Right hindlimb (tissue), 1 donor: ENCODE measurements at places on chromosomes 6 and 20.
A peak's percentile ranks its signal among the peaks of the same experiment; 100 is the strongest.

DNA sequence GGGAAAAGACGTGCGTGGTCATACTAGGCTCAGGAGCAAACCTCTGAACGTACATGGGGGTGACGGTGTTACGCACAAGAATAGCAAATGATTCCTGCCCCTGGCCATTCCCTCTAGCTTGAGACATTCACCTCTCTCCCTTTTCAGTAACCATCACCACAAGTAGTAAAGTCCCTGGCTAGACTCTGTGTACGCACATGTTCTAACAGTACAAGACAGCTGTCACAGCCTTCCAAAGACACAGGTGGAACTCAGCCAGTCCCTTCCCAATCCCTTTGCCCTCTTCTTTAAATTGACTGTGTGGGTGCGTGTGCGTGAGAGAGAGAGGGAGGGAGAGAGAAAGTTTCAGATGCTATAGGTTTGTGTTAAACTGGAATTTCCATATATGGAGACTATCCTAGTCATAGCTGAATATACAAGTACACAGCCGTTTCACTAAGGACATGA is 67.3 kb downstream of the LY86 start:
- no peak for DNase-seq

GRCh38 chr6:97066056-97066455 is 141.5 kb downstream of the KLHL32 start:
- no peak for DNase-seq

DNA sequence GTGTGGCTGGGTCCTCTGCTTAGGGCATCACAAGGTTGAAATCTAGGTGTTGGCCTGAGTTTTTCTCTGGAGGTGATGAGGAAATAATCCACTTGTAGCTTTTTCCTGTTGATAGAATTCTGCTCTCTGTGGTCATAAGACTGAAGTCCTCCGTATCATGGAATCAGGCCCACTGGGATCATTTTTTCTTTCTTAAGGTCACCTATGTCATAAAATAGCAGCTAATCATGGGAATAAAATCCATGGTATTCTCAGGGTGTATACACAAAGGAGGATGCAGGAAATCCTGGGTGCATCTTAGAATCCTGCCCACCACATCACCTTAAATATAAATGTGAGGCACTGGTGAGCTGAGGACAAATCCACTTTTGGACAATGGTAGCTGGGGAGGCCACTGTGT is 72.7 kb downstream of the PRDM1 start:
- DNase-seq, result no peak

DNA sequence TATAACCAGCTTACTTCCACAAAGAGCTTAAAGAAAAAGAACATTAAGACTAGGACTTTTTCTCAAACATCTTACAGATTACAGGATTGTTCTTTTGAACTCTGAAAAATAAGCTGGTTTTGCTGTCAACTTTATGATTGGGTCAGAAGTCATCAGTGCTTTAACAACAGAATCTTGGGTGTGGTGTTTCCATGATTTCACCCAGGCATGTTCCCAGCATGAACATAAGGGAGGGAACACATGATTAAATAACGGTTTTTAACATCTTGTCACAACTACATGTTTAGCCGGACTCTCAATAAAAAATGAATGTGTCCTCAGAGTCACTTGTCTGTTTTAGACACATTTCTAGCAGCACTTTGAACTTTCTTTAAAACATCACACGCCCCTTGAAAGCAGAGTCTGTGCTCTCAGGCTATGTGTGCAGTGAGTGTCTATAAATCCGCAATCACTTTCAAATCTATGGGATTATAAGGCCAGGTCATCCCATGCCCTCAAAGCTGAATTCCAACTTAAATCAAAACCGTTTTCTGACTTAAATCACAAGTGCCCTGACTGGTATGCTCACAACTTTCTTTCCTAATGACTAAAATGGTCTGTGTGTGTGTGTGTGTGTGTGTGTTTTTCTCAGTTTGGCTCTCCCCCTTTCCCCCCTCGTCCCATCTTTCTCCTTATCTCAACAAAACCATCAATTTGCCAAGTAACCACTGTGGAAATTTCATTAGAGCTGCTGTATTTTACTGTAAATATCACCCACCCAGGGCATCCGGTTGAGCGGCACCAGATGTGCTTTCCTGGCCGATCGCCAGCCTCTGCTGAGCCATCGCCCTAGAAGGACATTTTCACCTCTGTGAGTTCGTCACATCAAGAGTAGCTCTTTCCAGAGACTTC is 216.8 kb upstream of the DTNBP1 start:
- DNase-seq, result peak; percentile 73

DNA sequence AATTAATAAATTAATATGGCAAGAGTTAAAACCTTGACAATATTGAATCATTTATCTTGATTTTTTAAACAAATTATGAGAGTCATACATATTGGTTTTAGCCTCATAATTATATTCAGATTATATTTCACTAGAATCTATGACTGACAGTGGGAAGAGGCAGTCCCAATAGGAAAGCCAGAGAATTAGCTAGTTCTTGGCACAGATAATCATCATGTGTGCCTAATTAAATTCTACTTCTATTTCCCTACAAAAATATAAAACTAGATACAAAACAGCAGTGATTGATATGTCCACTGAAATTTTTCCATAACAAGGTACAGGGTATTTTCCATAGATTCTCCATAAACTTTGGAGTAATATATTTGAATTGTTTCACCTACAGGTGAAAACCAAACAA is 38.6 kb downstream of the COL9A1 start:
- DNase-seq, result no peak

GRCh38 chr6:143570147-143570853 is 58.8 kb upstream of the FUCA2 start:
- no peak for DNase-seq

DNA sequence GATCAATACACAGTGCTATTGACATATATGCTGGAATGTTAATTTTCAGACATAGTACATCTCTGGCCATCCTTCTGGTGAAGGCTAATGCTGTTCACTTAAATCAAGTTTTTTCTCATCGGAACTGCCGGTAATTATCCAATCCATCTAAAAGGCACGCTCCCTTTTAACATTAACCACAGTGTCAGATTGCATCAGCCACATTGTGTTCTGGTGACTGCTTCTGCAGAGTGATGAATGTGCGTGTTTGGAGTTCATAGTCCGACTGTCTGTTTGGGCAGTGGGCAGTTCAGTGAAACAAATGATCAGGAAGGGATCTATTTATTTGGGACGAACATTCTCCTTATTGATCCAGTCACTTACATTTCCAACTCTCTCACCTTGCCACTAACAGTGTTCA is 49.5 kb downstream of the SOBP start:
- DNase-seq, result no peak

- no peak for DNase-seq
Measured at GRCh38 chr6:127186889-127187288, 68.4 kb downstream of the RSPO3 start.

DNA sequence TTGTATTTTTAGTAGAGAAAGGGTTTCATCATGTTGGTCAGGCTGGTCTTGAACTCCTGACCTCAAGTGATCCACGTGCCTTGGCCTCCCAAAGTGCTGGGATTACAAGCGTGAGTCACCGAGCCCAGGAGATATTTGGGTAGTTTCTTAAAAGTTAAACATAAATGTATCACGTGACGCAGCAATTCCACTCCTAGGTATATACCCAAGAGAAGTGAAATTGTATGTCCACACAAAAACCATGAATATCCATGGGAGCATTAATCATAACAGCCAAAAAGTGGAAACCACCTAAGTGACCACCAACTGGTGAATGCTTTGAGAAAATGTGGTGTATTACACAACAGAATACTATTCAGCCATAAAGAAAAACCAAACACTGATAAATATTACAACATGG is 164.8 kb downstream of the MRPL14 start:
- no peak for DNase-seq

DNA sequence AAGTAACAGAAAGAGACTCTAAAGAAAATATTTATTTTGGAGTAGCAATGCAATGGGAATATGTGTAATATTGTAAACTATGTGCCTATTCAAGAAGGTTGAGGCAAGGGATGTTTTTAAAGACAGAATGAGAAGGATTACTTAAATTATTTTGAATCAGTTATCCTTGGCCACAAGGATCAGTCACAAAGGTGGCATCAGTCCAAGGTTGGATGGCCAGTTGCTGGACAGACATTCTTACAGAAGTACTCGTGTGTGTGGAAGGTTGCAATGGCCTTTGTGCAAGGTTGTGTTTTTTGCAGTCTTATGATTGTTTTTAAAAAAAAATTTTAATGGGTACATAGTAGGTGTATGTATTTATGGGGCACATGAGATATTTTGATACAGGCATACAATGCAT is 2.0 kb downstream of the QRSL1 start:
- DNase-seq, result no peak

GRCh38 chr6:169365567-169366257 is 112.1 kb upstream of the THBS2 start:
- DNase-seq, result no peak

DNA sequence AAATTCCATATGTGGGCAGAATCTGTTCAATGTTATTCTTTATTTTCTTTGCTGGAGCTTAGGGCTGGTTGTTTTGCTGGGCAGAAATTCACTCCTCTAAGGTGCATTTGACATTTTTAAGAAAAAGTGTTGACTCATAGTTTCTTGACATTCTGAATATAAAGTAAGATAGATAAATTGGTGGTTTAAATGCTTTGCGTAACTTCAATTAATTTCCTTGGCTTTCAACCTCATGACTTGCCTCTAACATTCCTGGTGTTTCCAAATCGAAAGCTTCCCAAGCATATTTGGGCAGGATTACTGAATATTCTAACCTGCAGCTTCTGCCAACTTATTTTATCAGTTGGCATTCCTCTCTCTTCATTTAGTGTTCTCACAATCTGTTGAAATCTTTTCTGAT is 718.7 kb upstream of the ADGRB3 start:
- no peak for DNase-seq

DNA sequence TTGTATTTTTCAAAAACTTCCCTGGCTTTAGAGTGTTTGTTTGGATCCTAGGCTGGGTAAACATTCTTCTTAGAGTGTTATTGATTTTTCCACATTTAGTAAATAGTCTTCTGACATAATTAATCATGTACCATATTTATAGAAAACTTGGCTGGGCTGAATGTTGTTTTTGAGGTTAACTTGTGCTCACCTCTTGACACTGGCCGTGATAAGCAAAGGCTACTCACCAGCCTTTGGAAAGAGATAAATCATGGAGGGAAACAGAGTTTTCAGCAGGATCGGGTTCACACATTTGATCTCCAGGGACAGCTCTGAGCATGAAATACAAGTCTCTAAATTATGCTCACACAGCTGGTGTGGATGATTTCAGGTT is 6.2 kb upstream of the CD93 start:
- DNase-seq, result no peak

- DNase-seq, result peak; percentile 42
Measured at GRCh38 chr20:61106438-61106837, 145.6 kb upstream of the CDH4 start.

DNA sequence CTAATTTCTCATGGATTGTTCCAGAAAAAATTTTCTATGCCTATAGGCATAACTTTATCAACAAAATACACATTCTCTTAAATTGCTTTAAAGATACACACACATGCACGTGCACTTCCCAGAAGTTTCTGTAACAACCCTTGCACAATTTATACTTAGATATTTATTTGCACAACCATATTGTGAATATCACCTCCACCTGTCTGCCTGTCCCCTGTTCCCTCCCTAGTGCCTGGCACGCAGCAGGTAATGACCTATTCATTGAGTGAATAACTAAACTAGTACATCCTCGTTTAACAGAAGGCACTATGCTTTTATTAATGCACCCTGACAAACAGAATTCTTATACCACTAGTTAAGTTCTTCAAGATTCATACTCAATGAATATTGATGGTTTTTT is 198.9 kb downstream of the BCAS1 start:
- no peak for DNase-seq

- DNase-seq, result peak; percentile 44
Measured at GRCh38 chr6:150766201-150766997, 99.1 kb upstream of the MTHFD1L start.

DNA sequence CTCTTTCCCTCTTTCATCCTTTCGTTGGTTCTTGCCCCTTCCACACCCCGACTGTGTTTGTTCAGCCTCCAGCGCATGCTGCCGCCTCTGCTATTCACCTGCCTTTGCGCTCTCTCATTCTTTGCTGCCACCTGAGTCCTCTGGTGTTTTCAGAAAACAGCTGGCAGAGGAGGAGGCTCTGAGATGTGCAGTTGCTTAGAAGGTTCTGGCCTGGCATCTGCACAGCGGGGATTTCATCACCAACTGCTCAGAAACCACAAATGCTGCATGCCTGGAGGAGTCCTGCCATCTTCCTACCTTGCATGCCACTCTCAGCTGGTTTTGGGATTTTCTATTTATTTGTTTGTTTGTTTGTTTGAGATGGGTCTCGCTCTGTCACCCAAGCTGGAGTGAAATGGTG is 39.2 kb upstream of the CLDN20 start:
- DNase-seq, result no peak

DNA sequence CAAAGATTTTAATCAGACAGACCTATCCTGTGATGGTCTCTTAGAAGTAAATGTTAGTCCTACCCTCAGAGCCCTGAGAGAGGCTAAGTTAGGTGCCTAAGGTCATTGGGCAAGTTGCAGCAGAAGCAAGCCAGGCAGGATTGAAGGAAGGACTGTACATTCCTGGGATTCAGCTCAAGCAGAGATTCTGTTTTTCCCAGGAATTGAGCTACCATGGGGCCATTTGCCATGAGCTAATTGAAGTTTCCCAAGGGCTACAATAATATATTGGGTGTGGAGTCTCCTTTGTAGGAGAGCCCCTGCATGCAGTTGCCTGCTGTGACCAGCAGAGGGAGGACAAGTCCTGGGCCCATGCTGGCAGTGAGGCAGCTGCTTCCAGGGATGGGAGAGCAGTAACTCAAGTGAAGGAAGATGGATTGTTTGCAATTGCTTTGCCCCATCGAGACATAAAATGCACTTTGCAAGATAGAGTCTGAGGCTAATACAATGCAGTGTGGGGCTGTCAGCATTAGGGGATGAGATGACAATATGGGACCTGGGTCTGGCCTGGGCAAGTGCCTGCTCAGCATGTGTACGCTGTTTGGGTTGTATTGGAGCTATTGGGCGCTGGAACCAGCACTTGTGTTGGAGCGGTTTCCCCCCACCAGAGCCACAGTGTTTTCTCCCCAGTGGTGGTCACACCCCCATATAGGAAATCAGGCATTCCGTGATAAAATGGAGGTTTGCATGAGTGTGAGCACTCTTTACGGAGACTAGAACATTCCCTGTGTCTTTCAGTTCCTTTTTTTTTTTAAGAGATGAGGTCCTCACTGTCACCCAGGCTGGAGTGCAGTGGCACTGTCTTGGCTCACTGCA is 27.9 kb downstream of the DNMT3B start:
- DNase-seq, result peak; percentile 78

- DNase-seq, result no peak
Measured at GRCh38 chr20:34165018-34165619, 53.1 kb upstream of the EIF2S2 start.

- no peak for DNase-seq
Measured at GRCh38 chr6:11526156-11526505, 11.4 kb upstream of the TMEM170B start.

GRCh38 chr6:123733180-123733579 is 70.5 kb upstream of the NKAIN2 start:
- DNase-seq, result no peak

- no peak for DNase-seq
Measured at GRCh38 chr20:41482647-41483552, 116.3 kb upstream of the EMILIN3 start.

GRCh38 chr6:29976588-29977424 is 34.5 kb downstream of the HLA-A start:
- peak; percentile 74 for DNase-seq

- no peak for DNase-seq
Measured at GRCh38 chr6:151275566-151275965, 35.8 kb downstream of the AKAP12 start.
